ENCODE measurements at places on chromosomes 7 and 10.

GRCh38 chr10:125151553-125152449 is 8.6 kb downstream of the CTBP2 start:
- no peak for DNase-seq

GRCh38 chr10:112955582-112956421 is 5.8 kb downstream of the TCF7L2 start:
- no peak for DNase-seq

DNA sequence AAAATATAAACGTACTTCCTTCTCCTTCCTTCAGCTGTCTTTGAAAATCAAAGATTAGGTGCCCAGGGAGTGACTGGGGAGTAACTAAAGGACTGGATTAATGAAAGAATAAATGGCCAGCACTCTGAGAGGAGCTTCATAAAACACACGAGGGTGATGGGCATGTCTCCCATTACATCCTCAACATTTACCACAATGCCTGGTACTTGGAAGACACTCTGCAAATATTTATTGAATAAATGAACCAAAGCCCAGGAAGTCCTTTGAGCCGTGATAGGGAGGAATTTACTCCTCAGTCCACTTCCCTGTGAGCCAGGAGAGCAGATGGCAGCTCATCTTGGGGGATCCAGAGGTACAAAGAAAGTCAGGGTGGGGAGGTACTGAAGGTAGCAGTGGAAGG is 96.3 kb downstream of the RAB11FIP2 start:
- no peak for DNase-seq

GRCh38 chr10:33952692-33953360 is 618.4 kb upstream of the NRP1 start:
- DNase-seq = no peak

GRCh38 chr7:84331616-84332015 is 137.0 kb upstream of the SEMA3A start:
- no peak for DNase-seq

- no peak for DNase-seq
These were observed 56.1 kb upstream of the TRUB1 start for GRCh38 chr10:114881901-114882300.

- DNase-seq = no peak
These were observed 348.9 kb upstream of the NPSR1 start for GRCh38 chr7:34309116-34309515.

GRCh38 chr10:36457751-36458150 is 667.6 kb upstream of the ANKRD30A start:
- no peak for DNase-seq

- no peak for DNase-seq
These were observed 96.8 kb upstream of the SAMD8 start for GRCh38 chr10:75014516-75015230.

DNA sequence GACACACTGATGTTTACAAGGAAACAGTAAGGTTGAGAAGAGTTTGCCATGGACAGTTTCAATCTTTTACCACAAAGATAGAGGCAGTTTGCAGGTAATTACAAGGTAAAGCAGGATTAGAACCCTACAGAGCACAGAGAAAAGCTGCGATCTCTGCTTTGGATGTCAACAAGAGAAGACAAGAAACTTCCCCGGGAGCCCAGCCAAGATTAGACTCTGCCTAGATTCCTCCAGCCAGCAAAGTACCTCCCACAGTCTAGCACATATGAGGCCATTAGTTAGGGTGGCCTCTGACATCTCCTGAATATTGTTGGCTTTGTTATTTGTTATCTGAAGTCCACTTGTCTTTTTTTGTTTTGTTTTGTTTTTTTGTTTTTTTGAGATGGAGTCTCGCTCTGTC is 178.1 kb downstream of the CALN1 start:
- no peak for DNase-seq

DNA sequence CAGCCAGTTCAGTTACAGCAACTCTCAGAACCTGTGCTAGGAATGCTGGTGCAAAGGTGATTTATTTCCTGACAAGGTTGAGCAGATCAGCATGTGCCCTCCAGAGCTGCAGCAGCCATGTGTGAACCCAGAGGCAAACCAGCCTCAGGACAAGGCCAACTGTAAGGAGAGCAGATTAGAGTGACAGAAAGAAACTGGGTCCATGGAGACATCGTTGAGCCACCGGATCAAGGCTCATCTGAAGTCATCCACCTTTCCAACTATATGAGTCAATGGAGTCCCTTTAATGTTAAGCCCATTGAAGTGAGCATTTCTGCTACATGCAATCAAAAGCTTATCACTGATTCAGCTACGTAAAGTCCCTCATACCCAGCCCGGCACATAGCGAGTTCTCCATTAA is 26.4 kb downstream of the KCNMA1 start:
- no peak for DNase-seq

DNA sequence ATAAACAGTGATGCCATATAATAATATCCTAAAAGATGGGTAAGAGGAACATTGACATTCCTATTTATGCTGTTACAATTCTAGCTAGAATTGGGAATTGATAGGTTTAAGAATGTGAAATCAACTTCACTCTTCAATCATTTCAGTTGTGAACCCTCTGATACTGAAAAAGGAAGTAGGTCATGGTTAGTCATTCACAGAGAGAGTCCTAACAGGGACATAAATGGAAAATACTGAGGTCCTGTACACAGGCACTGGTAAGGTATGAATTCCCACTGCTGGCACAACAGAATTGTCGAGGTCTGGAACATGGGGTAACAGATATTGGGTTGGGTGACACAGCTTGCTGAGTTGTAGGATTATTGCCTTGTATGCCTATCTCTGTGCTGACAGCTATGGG is 289.4 kb upstream of the LRRN3 start:
- no peak for DNase-seq

DNA sequence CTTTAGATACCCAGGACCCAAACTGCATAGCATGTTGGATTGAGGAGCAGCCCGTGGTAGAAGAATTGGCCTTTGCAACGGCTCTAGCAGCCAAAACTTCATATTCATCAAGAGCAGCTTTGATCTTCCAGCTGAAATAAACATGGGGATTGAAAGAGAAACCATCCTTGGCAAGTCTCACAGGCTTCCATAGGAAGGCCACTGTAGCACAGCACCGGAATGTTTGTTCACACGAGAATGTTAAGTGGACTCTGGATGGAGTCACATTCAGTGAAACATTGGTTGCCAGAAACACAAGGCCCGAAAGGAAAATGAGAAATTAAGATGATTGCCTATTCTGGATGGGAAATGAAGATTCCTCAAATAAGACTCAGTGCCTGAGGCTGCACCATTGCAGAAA is 97.4 kb downstream of the RAB18 start:
- DNase-seq = no peak

DNA sequence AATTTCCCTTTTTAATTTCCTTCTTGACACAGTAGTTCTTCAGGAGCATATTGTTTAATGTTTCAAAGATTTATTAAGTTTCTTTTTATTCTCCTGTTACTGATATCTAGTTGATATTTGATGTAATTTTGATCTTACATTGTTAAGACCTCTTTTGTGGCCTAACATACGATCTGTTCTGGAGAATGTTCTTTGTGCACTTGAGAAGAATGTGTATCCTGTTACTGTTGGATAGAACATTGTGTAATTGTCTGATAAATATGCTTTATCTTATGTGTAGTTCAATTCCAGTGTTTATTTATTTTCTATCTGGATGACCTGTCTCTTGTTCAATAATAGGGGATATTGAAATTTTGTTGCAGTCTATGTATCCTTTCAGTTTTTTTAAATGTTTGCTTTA is 106.7 kb downstream of the ITGB1 start:
- no peak for DNase-seq

Data from activated T-cell treated with anti-CD3 and anti-CD28 coated beads for 4 hours (primary cell).